Activated CD8-positive, alpha-beta T cell treated with anti-CD3 and anti-CD28 coated beads for 36 hours (primary cell): ENCODE measurements at places on chromosomes 16 and 17.
A peak's percentile ranks its signal among the peaks of the same experiment; 100 is the strongest.

DNA sequence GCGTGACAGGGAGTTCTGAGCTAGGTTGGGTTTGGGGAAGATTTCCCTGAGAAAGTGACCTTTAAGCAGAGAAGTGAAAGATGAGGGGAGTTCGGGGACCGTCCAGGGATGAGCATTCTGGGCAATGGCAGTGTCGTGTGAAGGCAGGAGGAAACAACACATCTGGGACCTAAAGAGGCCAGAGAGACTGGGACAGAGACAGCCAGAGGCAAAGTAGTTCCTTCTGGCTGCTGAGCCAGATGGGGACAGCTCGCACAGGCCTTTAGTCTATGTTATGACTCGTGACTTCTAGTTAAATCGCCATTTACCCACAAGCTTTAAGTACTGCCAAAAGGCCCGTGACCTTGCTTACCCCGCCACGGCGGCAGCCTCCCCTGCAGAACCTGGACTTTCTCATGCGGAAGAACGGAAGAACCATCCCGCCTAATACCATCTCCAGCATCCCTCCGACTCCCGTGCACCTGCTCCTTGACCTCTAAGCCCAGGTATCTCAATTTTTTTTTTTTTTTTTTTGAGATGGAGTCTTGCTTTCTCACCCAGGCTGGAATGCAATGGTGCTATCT lies 8.5 kb upstream of the MED11 start:
- no peak for DNase-seq

GRCh38 chr16:11133344-11133943 lies 122.6 kb downstream of the SOCS1 start:
- DNase-seq: no peak

DNA sequence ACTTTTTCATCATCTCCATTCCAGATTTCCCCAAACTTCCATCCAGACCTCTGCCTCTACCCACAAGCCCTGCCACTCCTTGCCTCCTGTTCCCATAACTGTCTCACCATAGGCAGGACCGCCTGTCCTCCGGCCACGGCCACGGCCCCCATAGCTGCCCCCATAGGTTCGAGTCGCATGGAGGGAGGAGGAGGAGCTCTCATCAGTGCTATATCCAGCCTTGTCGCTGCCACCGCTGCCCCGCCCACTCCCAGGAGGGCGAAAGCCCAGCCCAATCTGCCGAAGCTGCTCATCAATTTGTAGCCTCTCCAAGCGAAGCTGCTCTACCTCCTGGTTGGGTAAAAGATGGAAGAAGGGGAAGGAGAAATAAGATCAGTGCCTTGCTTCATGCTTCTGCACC lies 3.4 kb upstream of the SOX15 start:
- no peak for DNase-seq

DNA sequence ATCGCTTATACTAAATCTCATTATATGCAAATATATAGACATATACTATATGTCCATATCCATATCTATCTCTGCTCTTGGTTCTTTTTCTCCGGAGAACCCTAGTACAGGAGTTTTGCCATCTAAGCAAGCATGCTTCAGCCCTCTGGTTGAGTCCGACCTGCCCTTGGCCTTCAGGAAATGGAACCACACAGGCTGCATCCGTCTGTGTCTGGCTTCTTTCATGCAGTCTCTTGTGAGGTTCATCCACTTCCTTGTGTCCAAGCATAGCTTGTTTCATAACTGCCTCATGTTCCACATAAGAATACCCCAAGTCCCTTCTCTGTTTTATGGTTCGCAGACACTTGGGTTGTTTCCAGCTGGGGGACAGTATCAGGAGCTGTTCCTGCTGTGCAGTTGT lies 16.8 kb downstream of the SNX20 start:
- no peak for DNase-seq

GRCh38 chr17:42112552-42113176 lies at the start of gene DHX58:
Gene DHX58, minus strand, starts transcription at chr17:42112714. Its CDS starts 822 bp downstream, at chr17:42111892.
- DNase-seq: peak; percentile 89

GRCh38 chr16:11187522-11188023 lies 68.4 kb downstream of the SOCS1 start:
- DNase-seq: no peak

DNA sequence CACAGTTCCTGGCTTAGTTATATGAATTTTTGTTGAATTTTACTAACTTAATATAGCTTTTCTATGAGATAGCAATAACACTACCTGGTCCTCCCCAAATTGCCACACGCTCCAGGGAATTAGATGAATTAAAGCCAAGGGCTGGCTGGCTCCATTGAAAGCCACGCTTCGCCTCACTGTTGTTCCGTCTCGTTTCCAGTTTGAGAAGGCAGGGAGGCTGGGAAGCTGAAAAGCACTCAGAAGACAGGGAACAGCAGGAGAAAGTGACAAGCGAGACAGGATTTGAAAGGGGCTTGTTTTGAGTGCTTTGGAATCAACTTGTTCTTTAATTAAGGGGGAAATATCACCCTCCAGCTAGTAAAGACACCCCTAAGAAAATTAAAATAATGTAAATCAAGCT lies 425.3 kb downstream of the CA10 start:
- no peak for DNase-seq

DNA sequence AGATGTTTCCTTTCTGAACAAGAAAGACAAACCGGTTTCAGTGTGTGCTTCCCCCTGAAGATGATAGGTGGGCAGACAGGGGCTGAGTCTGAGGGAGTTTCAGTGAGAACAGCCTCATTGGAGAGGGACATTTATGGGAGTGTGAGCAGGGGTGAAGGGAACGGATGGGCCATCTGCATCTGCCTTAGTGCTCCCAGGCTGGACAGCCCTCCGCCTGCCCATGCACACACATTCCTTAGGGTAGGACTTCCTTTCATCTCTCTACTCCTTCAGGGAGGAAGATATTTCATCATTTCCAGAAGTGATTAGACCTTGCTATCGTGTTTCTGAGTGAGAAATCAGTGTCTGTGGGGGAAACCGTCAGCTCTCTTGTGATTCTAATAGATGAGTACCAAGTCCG lies 3.8 kb downstream of the SHISA6 start:
- DNase-seq: no peak

- no peak for DNase-seq
These were observed 19.0 kb downstream of the CACNG4 start for GRCh38 chr17:66983414-66984021.

DNA sequence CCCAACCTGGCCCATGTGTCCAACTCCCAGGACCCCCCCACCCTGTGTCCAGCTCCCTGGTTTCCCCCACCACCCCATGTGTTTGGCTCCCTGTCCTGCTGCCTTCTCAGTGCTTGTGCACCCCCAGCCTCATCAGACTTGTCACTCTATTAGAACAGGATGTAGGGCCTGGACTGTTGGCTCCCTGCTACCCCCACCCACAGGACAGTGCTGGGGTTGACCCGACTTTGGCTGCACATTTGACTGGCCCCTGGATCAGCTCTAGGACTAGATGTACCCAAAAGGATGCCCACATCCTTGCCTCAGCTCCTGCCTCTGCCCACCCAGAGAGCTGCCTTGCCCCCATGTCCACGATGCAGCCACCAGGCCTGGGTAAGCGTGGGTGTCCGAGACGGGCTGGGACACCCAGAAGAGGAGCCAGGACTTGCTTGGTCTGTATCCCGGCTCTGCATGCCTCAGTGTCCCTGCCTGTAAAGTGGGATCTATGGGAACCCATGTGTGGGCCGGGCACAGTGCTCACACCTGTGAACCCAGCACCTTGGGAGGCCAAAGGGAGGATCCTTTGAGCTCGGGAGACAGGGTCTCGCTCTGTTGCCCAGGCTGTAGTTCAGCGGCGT lies 1.5 kb upstream of the CCDC57 start:
- no peak for DNase-seq

- DNase-seq: peak; percentile 82
These were observed at the start of gene MYO15B for GRCh38 chr17:75587675-75588595. Gene MYO15B, plus strand, starts transcription at chr17:75587800. Its CDS starts 258 bp downstream, at chr17:75588058.

GRCh38 chr17:40886090-40886489 lies 1.0 kb upstream of the KRT20 start:
- DNase-seq: no peak

DNA sequence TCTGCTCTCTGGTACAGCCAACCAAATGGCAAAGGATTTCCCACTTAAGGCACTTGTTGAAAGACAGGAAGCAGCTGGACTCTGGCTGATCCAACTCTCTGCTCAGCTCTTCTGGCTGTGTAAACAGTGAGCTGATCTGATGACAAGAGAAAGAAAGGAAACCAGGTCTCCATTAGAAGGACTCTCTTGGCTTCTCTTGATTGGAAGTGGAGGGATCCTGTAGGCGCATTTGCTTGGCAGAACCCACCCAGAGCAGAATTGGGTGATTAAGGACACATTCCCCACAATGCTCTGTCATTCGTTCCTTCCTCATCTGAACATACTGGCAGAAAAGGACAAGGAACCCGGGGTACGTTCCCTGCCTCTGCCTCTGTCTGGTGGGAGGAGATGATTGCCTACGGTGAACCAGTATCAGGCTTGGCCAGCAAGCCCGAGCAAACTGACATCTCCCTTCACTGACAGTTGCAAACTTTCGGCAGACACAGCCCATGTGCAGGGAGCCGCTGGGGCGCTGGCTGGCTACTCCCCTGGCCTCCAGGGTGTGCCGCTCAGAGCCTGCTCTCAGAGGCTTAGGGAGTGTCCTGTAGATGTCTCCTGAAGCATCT lies 29.1 kb downstream of the LDHD start:
- no peak for DNase-seq

- no peak for DNase-seq
These were observed 21.1 kb downstream of the NXPH3 start for GRCh38 chr17:49596613-49597244.

- peak; percentile 27 for DNase-seq
These were observed 3.8 kb downstream of the HOXB2 start for GRCh38 chr17:48541036-48541576.

DNA sequence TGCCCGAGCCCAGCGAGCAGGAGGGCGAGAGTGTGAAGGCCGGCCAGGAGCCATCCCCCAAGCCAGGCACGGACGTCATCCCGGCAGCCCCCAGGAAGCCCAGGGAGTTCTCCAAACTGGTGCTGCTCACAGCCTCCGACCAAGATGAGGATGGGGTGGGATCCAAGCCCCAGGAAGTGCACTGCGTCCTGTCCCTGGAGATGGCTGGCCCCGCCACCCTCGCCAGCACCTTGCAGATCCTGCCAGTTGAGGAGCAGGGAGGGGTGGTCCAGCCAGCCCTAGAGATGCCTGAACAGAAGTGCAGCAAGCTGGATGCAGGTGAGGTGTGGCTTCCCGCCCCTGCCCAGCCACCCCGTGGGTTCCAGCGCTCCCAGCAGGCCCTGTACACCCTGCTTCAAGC lies 18.0 kb downstream of the FLYWCH1 start:
- no peak for DNase-seq

- peak; percentile 83 for DNase-seq
These were observed at the start of gene MYO18A for GRCh38 chr17:29180034-29180787. Gene MYO18A, minus strand, starts transcription at chr17:29180398. Its CDS starts 13,458 bp downstream, at chr17:29166940.

- DNase-seq: peak; percentile 72
These were observed 4.8 kb upstream of the SOCS3 start for GRCh38 chr17:78364436-78365281.

DNA sequence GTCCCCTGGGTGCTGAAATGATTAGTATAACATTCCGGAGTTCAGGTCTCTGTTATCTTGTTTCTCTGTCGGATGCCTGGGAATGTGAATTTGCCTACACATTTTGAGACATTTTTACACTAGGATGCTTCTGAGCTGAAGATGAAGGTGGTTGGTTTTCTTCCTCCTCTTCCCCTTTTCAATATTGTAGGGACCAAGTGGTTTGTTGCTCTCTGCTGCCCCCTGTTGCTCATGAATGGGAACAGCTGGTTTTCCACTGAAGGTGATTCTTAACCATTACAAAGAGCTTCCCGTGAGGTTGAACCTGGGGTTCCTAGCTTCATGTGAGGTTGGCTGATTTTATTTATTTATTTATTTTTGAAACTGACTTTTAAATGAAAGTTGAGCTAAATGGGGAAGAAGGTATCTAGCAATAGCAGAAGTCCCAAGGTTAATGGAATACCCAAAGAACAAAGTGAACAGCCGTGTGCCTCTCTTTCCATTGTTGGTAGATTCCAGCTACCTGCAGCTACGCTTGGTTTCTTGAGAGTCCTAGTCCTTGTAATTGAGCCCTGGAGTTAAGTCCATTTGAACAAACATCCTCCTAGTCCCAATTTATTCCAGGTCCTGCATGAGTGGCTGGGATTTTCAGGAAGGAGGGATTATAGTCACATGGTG lies 983.9 kb upstream of the EEF2KMT start:
- DNase-seq: peak; percentile 34

DNA sequence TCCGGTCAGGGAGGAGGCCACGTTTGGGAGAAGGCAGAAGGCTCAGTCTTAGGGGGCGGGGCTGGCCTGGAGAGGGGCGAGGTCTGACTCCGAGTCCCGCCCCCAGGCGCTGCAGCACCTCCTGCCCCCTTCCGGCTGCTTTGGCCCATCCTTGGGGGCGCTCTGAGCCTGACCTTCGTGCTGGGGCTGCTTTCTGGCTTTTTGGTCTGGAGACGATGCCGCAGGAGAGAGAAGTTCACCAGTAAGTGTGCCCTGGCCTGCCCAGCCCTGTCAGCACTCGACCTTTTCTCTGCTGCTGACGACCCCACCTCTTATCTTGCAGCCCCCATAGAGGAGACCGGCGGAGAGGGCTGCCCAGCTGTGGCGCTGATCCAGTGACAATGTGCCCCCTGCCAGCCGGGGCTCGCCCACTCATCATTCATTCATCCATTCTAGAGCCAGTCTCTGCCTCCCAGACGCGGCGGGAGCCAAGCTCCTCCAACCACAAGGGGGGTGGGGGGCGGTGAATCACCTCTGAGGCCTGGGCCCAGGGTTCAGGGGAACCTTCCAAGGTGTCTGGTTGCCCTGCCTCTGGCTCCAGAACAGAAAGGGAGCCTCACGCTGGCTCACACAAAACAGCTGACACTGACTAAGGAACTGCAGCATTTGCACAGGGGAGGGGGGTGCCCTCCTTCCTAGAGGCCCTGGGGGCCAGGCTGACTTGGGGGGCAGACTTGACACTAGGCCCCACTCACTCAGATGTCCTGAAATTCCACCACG lies 1.5 kb downstream of the TNFRSF12A start:
- DNase-seq: peak; percentile 94
